ENCODE measurements at places on chromosomes 16 and 17. TPM values are rescaled to one million over a fixed set of nuclear protein-coding genes. Genes with fewer than 3 reads are reported as not detected.
A peak's percentile ranks its signal among the peaks of the same experiment; 100 is the strongest.

The NSMCE1 gene
- total RNA-seq, result 114 TPM

The CLTC gene
- 356 TPM for total RNA-seq

GRCh38 chr17:43645765-43646481 lies 15.8 kb downstream of the MEOX1 start:
- DNase-seq, result no peak

The TEX2 gene
- total RNA-seq, result 127 TPM

The WFDC1 gene
- not detected for total RNA-seq

- DNase-seq, result no peak
These were observed 1.1 kb upstream of the NHLRC4 start for GRCh38 chr16:565419-566330.

The WSCD1 gene
- total RNA-seq, result not detected

The TUBB3 gene
- total RNA-seq, result 13.3 TPM

The TERF2IP gene
- total RNA-seq, result 31.7 TPM

GRCh38 chr17:74387365-74388218 lies 20.3 kb downstream of the GPR142 start:
- DNase-seq, result no peak

DNA sequence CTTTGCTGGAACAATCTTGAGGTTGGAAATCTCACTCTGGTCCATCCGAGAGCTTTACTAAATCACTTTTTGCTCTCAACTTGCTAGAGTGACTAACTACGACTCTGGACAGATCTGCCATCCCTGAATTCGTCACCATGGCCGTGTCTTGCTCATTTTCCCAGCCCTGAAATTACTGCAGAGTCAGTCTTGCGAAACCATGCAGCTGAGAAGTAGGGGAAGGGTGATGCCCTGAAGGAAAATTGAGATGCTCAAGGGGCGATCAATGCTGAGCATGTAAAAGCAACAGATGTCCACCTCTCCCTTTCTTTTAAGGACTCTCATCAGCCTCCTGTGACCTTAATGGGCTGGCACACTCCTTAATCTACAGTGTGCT lies 18.8 kb downstream of the PCTP start:
- peak; percentile 74 for DNase-seq

GRCh38 chr17:38893607-38894006 lies 23.7 kb downstream of the LASP1 start:
- DNase-seq, result no peak

The PYY gene
- total RNA-seq, result not detected

DNA sequence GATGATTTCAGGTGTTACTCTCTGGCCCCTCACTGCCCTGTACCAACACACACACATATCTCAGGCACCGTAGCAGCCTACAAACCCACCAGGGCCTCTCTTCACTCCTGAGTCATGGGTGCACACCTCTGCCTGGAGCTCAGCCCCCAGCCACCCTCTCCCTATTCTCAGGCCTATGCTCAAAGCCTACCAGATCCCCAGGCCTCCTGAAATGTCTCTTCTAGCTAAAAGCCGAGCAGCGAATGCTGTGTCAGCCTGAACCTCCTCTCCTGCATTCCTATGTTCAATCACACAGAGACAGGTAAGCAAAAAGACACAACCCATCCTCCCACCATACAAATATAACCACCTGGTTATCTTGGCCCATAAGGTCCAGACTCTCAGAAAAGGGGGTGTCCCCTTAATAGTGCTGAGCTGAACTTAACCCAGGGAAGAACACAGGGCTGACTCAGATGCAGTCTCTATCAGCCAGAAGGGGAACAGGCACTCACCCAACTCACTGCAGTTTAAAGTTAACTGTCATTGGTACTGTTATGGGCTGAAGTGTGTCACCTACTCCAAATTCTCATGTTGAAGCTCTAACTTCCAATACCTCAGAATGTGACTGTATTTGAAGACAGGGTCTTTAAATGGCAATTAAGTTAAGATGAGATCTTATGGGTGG lies 62.0 kb upstream of the TEKT3 start:
- DNase-seq, result no peak

DNA sequence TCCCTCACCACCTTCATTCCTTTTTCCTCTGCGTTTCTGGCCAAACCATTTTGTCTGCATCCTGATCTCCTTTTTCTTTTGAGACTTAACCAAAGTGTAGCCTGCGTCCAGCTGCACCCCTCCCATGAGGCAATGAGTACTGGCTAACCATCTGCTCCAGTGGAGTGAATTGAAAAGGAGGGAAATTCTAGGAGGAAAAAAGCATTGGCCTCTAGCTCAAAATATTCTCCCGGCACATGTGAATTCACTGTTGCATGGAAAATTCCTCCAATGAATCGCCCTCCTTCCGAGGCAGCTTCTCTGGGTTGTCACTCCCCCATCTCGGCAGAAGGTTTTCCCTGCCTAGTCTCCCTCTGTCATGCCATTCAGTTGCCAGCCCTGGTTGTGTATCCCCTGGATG lies 5.6 kb downstream of the RAP1GAP2 start:
- DNase-seq, result no peak

The ESRP2 gene
- total RNA-seq, result 24.3 TPM

The C17orf50 gene
- not detected for total RNA-seq

The CCL13 gene
- total RNA-seq, result not detected
